ENCODE measurements at places on chromosomes 5 and 9.

- no peak for DNase-seq
Measured at GRCh38 chr9:137302449-137303150, 529 bp upstream of the NRARP start.

GRCh38 chr9:37302277-37302676 lies 120.2 kb upstream of the GRHPR start:
- DNase-seq: no peak

- DNase-seq: no peak
Measured at GRCh38 chr5:172791286-172791685, 20.3 kb upstream of the DUSP1 start.

DNA sequence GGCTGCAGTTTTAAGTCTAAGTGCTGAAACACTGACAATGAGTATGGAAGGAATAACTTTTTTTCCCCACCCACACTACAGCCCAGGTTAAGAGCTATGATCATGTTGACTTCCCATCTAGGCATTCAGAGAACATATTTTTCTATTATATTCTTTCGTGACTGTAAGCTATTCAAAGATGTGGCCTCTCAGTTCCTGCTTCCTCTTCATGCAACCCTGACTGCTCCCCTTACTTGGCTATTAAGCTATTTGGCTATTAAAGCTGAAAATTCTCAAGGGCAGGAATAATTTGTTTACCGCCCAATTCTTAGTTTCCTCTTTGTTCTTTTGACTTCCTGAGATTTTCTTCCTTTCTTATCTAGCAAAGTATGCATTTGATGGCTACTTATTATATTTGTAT lies 18.6 kb upstream of the ALDH1A1 start:
- no peak for DNase-seq

DNA sequence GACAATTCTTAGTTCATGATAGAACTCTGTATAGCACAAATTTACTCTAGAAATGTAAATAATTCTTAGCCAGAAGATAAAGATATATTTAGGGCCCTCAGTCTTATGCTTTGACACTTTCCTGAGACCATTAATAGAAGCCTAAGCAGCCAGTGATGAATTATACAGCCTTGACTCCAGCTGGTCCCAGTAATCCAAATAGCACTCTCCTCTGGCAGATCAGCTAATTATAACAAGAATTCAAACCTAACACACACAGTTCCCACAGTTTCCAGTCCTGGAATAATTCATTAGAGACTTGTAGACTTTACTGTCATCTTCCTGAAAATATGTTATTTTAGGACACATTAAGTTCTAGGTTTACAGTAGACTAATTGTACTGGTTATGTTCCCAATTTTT lies 50.4 kb downstream of the SHOC1 start:
- DNase-seq: no peak

DNA sequence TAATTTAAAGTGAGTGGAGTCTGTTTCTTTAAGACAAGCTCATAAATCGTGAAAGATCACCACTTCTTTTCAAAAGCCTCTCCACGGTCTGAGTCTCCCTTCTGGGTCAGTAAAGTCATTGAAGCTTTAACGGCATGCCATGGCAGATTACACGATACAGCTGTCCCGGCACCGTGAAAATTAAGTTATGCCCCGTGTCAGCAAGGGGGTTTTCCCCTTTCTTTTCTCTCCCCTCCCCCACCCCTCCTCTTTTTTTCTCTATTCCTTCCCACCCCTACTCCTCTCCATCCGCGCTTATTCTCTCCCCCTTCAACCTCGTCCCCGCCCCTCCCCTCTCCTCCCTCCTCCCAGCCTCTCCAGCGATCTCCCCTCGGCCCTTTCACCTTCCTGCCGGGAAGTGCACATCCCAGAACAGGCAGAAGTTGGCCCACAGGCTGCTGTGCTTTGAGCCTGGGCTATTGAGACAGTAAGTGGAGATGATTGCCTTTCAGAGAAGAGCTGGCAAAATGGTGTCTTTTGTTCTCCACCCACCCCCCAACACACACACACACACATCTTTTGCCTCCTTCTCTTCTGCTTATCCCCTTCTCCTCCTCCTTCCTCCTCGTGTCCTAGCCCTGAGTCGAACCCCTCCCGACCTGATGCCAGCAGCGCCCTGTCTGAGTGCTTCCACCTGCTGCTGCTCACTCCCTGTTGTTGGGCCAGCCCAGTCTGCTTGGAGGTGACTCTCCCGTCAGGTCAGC lies 44.1 kb downstream of the GAS1 start:
- no peak for DNase-seq

DNA sequence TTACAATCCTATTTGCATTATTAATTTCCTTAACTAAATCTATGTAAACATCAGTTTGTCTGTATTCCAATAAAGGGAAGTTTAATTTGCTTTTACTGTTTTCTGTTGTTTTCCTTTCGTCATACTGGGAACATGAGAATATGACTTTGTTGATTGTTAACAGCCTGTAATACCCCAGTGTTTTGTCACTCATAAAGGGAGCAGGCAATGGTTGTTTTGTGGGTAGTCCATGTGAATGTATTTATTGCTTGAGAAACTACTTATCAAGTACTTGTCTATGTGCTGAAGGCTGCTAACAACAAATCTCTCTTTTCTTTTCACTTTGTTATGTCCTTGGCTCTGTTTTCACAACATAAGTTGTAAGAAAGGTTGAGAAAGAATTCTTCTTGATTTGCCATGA lies 1070.2 kb upstream of the ACO1 start:
- DNase-seq: no peak

Data from NCI-H460 (cell line).